ENCODE measurements at places on chromosomes 4 and X.

- no peak for DNase-seq
Measured at GRCh38 chrX:54540289-54540688, 10.3 kb downstream of the GNL3L start.

- no peak for DNase-seq
Measured at GRCh38 chr4:123603165-123603564, 206.6 kb downstream of the SPRY1 start.

- DNase-seq, result no peak
Measured at GRCh38 chrX:11566789-11567188, 98.9 kb downstream of the ARHGAP6 start.

DNA sequence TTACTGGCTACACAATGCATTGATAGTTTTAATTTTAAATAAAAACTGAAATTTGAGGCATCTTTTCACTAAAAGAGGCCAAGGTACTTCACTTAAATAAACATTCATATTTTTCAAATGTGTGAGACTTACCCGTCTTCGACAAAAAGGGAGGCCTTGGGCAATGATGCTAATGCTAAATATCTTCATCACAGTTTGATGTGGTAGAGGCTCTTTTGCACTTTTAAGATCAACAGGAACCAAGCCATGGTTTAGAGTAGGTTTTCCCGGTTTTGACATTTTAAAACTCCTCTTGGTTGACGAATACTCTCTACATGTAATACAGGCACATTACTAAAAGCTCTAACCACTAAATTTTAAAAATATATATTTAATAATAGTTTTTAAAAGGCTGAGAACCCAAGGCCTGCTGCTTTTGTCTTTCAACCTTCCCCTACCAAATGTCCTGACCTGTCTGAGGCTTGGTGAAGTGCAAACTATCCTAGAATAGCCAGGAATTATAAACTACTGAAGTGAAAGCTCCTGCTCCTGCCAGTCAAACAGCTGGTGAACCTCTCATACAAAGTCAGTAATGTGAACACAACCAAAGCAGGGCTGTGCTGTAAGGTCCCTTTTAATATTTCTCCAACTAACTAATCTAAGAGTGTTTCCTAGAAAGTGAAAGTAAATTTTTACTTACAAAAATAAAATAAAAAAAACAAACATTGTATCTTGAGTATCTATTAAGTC lies 153.7 kb downstream of the FBXW7 start:
- no peak for DNase-seq

- no peak for DNase-seq
Measured at GRCh38 chr4:160969925-160970324, 1193.9 kb downstream of the FSTL5 start.

DNA sequence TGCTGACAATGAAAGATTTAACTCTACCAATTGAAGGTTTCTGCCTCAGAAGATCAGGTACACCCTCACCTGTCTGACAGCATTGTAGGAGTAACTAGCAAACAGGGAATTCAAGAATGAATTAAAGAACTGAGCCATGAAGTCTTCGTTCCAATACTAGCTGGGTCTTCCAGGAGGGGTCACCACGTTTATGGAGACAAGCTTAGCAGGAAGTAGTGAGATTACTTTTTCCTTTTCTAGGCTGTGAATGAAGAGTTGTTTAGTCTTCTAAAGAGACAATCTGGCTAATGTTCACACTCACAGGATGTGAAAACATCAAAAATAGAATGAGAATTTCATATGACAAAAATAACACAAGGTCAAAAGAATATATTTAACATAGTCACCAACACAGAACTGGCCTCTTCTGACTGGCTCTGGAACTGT lies 54.9 kb downstream of the REELD1 start:
- no peak for DNase-seq

DNA sequence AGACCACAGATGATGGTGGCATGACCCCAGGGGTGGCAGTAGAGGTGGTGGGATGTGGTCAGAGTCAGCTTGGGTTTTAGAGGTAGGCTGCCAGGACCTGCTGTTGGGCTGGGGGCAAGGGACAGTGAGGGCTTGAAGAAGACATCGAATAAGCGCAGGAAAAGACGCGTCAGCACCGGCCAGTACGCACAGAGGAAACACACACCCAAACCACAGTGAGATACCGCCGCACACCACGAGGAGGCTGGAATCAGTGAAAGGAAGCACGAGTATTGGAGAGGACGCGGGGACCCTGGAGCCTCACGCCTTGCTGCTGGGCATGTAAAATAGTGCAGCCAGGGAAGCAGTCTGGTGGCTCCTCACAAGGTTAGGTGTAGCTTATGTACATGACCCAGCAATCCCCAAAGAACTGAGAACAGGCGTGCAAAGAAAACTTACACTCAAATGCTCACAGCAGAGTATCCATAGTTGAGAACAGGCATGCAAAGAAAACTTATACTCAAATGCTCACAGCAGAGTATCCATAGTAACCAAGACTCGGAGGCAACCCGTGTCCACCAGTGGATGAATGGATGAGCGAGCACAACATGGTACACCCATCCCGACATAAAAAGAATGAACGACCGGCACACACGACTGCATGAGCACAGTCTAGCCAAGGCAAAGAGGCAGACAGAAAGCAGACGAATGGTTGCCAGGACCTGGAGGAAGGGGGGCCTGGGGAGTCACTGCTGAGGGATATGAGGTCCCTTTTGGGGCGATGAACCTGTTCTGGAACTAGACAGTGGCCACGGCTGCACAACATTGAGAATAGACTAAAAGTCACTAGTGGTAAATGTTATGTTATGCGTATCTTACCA lies 13.3 kb downstream of the PDZD4 start:
- DNase-seq, result no peak

GRCh38 chr4:76821641-76822040 lies 76.3 kb downstream of the SOWAHB start:
- DNase-seq, result no peak

GRCh38 chrX:51866210-51866609 lies 27.2 kb upstream of the MAGED1 start:
- no peak for DNase-seq

DNA sequence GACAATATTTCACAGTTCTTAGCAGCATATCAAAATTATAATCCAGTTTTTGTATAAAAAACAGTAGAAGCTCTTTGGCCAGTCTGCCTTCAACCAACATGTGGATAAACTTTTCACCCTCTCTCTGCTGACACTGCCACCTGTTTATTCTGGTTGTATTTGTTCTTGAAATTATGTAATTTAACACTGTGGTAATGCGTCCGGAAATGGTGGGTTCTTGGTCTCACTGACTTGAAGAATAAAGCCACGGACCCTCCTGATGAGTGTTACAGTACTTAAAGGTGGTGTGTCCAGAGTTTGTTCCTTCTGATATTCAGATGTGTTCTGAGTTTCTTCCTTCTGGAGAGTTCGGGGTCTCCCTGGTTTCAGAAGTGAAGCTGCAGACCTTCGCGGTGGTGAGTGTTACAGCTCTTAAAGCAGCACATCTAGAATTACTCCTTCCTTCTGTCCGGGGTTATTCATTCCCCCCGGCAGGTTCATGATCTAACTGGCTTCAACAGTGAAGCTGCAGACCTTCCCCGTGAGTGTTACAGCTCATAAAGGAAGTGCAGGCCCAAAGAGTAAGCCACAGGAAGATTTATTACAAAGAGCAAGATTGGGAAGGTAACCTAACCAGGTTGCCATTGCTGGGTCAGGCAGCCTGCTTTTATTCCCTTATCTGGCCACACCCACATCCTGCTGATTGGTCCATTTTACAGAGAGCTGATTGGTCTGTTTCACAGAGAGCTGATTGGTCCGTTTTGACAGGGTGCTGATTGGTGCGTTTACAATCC lies 15.7 kb downstream of the FAM184B start:
- no peak for DNase-seq

All from naive thymus-derived CD8-positive, alpha-beta T cell (primary cell).